ENCODE measurements at places on chromosomes 11 and 22.

DNA sequence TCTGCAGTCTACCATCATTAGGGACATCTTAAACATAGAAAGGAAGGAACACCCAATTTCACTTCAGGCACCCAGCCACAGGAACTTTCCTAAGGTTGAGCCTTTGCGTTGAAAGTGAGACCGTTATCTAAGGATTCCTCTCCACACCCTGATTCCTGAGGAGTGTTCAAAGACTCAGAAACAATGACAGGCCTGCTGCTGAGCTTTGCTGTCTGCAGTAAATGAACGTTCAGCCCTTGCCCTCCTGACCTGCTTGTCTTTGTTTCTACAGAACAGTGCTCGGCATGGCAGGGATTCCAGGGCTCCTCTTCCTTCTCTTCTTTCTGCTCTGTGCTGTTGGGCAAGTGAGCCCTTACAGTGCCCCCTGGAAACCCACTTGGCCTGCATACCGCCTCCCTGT, 7.0 kb downstream of the PRSS23 start:
- no peak for DNase-seq

DNA sequence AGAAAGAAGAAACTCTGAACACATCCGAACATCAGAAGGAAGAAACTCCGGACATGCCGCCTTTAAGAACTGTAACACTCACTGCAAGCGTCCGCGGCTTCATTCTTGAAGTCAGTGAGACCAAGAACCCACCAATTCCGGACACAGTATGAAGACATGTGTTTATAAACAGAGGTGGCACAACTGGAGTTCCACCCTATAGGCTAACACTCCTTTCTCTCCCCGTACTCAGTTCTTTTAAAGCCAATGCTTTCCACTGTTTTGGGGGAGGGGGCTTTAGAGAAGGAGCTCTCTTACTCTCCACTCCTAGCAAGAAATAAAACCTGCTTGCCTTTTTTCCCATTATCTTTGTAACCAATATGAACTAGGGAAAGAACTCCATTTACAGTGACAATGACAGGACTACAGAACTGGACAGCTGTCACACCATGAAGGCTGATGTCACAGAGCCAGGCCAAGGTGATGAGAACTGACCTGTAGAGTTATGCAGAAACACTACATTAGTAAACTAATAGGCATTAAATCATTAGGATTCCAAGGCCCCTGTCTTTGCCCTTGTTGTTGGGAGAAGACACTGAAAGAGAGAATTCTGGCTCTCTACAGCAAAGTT, 733 bp downstream of the TRIM5 start:
- DNase-seq, result no peak

- no peak for DNase-seq
Observed at GRCh38 chr22:25025491-25026400, 73.2 kb downstream of the KIAA1671 start.

- no peak for DNase-seq
Observed at GRCh38 chr11:120929090-120929489, 94.8 kb upstream of the TBCEL start.

DNA sequence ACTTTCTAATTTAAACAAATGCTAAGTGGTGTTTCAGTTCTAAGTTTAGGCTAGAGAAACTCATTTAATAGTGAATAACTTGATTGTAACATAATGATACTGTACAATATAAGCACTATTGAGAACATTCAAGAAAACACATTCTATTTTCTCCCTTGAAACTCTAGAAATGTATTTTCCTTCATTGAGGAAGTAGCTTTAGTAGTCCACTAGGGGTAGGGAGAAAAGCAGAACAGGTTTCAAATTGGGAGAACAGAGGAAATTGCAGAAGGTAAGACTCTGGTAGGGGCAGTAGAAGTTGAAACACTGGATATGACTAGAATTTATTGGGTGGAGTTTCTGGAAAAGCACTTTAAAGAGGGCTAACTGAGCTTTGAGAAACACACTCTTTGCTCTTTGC, 31.6 kb upstream of the MPPED2 start:
- no peak for DNase-seq

GRCh38 chr22:49583886-49584505, 243.7 kb downstream of the BRD1 start:
- no peak for DNase-seq

DNA sequence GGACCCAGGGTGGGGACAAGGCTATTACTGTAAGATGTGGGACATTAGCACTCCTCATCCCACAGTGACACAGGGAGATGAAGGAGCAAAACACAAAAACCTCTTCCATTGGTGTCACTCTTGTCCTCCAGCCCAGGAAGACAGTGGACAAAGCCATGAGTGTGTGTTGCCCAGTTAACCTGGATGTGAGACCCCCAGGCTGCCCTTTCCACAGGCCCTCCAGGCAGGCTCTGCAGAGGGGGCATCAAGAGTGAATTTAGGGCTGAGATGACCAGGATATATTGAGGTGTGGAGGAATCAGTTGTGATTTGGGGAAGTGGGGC, 111.3 kb downstream of the GGTLC2 start:
- DNase-seq, result no peak

- no peak for DNase-seq
Observed at GRCh38 chr11:125532668-125533067, 36.6 kb upstream of the FEZ1 start.

GRCh38 chr22:49896201-49896600, 22.0 kb downstream of the ALG12 start:
- no peak for DNase-seq

GRCh38 chr11:45113807-45114206, 32.6 kb upstream of the PRDM11 start:
- no peak for DNase-seq

DNA sequence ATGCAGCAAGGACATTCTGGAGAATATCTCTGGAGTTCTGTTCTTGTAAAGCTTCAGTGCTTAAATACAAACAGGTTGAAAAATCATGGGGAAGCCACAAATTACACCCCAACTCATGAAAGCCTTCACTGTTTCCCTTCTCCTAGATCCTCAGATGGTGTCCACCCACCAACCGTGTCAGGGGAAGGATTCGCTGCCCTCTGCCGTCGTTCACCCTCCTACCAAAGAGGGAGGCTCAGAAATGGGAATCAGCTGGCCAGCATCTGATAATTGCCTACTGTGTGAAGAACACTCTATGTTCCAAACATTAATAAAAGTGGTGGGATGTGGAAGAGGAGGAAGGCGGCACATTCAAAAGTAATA, 7.4 kb upstream of the HEPACAM start:
- no peak for DNase-seq

DNA sequence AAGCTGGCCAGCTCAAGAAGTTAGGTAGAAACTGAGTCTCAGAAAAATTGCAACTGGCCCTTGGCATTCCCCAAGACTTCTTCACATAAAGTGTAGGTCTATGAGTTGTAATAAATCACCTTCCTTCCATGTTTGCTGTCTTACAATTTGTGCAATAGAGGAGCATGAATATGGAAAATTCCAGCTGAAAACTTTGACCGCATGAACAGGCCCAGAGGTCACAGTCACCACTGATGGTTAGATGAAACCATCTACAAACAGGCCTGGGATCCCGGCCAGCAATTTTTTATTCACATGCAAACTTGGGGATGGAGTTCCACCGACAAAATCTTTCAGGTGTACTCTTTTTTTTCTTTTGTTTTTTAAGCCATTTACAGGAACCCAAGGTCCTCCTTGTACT, 88.1 kb downstream of the SERGEF start:
- no peak for DNase-seq

DNA sequence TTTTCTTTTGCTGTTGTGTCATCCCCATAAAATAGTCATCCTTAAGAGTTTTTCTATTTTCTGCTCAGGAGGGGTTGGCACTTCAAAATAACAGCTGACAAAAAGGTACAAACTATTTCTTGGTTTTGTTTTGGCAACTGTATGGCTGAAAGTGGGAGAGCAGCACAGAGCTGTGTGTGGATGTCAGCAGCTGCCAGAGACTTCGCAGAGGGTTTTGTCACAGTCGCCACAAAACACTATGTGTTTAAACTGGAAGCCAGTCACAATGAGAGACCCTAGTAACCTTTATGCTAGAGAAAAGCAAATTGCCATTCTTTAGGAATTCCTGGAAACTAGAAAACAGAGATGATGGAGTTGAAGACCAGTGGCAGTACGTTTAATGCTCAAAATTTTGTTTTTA, 189.6 kb upstream of the CCDC90B start:
- no peak for DNase-seq

DNA sequence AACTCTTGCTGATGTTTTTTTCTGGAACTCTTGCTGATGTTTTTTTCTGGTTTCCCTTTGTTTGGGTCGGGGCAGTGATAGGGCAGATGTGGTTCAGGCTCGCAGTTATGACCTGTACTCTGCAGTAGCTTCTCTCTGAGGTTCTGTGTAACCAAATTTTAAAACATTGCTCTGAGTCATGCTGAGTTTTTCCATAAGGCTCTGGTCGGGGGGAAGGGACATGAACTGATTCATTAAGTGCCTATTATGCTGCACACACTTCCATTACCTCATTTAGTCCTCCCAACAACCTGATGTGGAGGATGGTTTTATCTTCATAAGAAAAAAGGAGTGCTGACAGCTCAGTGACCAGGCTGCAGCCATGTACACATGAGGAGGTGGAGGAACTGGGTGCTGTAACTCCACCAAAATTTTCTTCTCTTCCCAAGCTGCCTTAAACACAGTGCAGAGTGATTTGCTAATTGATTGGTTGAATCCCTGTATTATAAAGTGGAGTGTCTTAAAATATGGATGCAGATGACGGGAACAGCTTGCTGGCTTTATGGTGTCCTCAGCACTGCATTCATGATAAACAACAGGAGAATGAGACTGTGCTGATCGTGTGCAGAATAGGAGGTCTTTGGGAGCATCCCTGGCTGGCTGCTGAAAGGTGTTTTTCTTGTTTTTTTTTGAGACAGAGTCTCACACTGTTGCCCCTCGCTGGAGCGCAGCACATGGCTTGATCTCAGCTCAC, 19.1 kb downstream of the TNRC6B start:
- no peak for DNase-seq

DNA sequence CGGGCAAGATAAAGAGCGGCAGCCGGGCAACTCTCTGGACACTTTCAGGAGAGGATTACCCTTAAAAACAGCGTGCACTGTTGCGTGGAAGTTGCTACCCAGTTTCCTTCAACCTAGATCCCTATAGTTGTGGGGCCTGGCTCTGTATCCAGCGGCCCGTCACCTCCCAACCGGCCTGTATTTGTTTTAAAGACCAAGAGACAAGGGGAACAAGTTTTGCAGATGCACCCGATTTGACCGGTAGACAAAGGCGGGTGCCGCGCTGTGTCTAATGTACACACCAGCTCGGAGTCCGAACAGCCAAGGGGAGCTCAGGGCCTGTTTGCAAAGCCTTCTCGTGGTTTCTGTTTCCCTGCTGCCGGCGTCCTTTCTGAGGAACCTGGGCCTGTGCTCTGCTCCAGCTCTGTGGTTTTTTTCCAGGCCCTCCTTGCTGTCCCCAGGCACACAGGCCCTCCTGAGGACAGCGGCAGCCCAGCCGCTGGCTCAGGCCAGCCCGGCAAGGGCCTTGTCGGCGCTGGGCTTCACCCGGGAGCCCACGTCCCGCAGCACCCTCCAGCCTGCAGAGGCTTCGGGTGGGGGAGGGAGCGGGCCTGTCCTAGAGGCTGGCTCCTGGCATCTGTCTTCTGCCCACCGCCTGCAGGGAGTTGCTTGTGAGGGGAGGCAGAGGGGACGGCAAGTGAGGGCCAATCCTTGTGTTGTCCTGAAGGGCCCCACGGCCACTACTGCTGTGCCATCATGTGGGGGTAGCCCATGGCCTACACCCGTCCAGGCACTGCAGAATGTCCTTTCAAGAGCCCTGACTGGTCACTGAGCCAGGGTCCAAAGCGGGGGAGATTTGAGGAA, 1.4 kb downstream of the TBX1 start:
- DNase-seq, result no peak
